Activated T-helper 1 cell treated with Interleukin-2 at 50 U/mL for 16 hours (primary cell): ENCODE measurements at places on chromosomes 12 and 14.

GRCh38 chr14:102568115-102568614 is 24.3 kb upstream of the RCOR1 start:
- peak; percentile 29 for DNase-seq

DNA sequence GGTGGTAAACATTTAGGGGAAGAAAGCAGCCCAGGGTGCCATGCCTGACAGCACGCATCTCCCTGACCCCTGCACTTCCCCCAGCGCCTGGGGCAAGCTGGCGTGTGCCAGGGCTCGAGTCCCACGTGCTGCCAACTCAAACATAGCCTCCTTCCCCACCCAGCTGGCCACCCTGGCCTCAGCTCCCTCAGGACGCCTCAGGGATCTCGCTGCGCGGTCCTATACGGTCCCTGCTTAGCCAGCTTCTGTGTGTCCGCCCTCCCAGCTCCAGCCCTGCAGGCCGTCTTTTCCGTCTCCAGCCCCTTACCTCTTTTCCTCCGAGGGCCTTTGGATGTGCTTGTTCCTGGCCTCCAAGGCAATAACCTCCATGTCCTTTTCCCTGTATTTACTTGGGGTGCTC is 71.0 kb downstream of the TESC start:
- no peak for DNase-seq

- DNase-seq: no peak
Observed at GRCh38 chr12:1403417-1403816, 191.0 kb downstream of the FBXL14 start.

- no peak for DNase-seq
Observed at GRCh38 chr12:57835366-57836288, 10.9 kb downstream of the CTDSP2 start.

DNA sequence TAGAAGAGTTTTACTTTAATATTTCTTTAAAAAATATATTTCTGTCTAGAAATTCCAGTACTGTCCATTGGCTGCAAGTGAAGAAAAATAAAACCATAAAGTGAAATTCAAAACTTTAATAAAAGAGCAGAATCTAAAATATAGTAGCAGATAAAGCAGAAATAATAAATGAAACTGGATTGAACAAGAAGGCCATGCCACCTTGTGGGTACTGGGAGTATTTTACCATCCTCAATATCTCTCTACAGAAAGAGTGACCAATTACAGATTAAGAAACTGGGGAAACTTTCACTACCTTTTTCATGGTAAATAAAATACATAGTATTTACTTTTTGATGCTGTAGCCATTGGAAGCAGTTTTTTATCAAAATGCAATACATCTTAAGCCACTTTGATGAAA is 220.5 kb downstream of the BCAT1 start:
- no peak for DNase-seq

DNA sequence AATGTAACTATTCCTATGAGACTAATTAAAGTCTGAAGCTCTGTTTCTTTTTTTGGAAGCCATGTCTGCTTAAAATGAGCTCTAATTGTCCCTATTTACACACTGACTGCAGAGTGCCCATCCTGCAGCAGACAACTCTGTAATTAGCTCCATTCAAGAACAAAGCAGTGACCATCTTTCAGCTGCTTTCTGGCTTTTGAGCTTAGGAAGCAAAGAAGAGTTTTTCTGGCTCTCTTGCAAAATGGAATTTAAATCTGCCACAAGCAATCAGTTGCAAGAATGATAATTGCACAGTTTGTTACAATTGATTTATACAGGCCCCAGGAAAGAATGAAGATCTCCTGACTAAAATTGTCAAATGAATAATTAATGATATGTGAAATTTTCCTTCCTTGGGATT is 83.4 kb downstream of the GAS2L3 start:
- no peak for DNase-seq

DNA sequence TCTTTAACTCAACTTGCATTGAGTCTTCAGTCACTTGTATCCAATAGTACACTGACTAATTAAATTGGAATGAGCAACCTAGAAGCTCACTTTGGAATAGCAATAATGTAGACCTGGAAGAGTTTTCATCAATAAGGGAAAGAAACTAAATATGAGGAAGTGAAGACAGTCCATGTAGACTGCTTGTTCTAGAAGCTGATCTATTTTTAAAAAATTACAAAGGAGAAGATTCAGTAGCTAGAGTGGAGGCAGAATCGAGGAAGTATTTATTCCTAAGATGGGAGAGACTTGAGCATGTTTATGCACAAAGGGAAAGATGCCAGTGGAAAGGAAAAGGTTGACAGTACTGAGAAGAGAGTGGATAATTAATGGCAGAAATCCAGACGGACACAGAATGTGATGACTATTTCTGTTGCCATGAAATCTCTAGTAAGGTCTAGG is 156.3 kb upstream of the PDE3A start:
- no peak for DNase-seq

- DNase-seq: no peak
Observed at GRCh38 chr12:92145481-92145730, 240 bp downstream of the BTG1 start.

DNA sequence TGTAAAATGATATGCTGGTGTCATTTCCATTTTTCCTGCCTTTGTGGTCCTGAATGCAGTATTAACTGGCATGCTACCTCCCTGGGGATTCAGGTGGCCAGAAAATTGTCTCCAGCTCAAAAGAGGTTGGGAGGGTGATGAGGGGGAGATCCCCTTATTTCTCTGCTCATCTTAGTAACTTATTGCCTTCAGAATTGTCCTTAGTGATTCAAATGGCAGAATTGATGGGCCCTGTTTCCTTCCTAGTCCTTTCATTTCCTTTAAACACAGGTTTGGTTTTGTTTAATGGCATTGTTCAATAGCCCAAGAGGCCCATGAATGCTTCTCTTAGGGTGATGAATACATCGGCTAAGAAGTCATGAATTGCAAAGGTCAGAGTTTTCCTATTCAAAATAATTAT is 207.0 kb downstream of the SLC41A2 start:
- DNase-seq: no peak

- no peak for DNase-seq
Observed at GRCh38 chr12:25590011-25590721, 37.1 kb upstream of the LMNTD1 start.

DNA sequence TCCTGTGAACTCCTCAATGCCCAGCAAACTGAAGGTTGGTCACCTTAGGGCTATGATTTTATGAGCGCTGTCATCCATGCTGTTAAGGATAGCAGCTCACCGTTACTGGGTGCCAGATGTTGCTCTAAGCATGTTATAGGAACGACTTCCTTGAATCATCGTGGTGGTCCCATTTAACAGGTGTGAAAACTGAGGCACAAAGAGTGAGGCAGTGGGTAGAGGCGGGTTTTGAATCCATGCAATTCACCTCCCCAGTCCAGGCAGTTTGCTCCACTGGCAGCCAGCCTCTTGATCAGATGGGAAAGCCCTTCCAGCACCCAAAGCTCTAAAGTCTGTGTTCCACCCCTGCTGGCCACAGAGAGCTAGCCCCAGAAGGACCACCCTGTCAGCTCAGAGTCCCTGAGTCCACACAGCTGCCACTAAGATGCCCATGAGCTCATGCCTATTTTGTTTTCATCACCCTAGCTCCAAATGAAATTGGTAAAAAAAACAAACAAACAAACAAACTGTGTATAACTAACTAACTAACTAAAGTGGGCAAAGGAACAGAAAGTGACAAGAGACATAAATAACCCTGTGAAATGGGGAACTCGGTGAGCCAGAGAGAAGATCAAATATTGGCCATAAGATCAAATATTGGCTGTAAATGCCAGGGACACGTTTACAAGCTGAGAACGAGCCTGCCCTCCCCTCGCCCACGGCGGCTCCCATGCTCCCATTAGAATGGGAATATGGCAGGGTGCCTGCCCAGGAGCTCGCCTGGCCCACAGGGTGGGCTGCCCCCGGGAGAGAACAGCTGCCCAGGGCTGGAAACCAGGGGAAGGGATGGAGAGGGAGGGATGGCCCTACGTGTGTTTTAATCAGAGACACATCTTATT is 72.3 kb upstream of the RFLNA start:
- DNase-seq: no peak

DNA sequence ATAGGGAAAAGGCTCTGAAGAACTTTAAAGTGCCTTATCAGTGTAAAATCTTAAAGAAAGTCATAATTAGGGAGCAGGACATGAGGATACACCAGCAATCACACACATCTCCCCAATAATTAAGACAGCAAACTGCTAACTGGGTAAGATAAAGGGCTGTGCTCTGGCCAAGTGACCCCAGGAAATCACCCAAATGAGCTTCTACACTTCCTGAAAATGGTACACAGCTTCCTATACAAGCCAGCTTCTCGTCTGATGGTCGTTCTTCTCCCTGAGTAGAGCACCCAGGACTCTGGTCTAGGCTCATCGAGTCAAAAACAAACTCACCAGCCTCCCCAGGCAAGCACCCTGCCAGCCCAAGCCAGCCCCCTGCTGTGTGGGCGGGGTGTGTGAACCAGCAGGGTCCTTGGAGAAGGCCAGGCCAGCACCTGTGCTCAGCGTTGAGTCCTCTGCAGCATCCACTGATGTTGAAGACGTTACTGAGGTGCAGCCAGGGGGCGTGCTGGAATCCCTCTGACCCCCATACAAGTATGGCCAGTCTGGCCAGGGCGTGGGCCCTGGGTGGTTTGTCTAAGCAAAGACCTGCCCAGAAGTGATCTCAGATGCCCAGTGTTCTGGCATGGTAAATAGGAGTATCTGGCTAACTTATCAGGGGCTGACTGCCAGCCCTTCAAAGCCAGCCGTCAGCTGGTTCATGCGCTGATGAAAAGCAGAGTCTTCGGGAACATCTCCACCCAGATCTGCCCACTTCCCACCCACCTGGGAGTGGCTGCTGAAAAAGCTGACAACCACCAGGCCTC is 41.4 kb downstream of the ACTN1 start:
- DNase-seq: no peak

GRCh38 chr12:20883288-20883687 is 72.8 kb downstream of the SLCO1B3 start:
- DNase-seq: no peak

DNA sequence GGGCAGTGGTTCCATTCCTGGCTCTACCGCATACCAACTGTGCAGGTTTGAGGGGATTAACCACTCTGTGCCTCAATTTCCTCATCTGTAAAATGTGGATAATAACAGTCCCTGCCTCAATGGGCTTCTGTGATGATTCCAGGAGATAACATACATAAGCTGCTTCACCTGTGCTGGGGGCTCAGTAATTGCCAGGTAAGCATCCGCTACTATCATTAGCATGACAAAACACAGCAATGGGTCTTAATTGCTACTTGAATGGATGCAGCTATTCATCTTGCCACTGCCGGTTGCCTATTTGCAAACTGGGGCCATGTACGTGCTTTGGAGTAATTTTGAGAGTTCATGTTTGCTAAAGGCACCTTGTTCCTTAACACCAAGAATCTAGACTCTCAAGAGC is 132.6 kb downstream of the TMEM132D start:
- no peak for DNase-seq

- DNase-seq: no peak
Observed at GRCh38 chr14:68208626-68209317, 389.2 kb downstream of the RAD51B start.

GRCh38 chr12:49903700-49904423 is at the start of gene FAIM2:
FAIM2 (minus strand) TSS chr12:49903900; CDS start chr12:49903792, 108 bp downstream.
- DNase-seq: peak; percentile 29

DNA sequence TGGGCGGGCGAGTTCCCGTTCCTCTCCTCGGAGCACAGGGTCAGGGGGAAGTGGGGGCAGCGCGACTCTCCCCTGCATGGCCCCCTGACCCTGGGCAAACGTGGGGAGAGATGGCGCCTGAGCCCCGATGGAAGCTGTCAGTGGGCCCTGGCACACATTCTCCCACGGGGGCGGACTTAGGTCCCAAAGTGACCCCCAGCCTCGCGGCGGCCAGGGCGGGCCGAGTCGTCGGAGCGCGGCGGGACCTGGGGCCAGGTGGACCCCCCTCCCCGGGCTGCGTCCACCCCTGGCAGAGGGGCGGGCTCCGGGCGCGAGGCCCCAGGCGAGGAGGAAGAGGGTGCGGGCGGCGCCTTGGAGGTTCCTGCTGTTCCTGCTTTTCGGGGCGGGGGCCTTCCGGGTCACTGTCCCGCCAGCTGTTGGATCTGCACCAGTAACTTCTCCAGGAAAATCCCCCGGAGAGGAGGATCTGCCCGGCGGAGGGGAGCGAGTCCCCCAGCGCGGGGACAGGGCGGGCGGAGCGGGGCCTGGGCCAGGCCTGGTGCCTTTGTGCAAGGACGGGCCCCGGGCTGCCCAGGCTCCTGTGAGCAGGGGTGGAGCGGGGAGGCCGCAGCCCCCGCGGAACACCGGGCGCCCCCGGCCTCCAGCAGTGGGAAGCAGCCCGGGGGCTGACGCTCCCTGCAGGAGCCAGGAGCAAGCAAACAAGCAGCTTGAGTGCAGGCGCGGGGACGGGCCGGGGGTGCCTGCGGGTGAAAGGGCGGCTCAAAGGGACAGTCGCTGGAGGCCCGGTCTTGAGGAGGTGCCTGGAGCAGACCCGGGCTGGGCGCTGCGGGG is 15.3 kb downstream of the TNFAIP2 start:
- DNase-seq: no peak
